NCI-H510A treated with DMSO at 0.1 percent for 48 hours (cell line): ENCODE measurements at places on chromosomes 16 and 17.
A peak's percentile ranks its signal among the peaks of the same experiment; 100 is the strongest.

- DNase-seq: no peak
These were observed 265.0 kb downstream of the RBFOX1 start for GRCh38 chr16:7597677-7598076.

GRCh38 chr17:7048968-7049367, 5.1 kb upstream of the SLC16A11 start:
- DNase-seq: no peak

DNA sequence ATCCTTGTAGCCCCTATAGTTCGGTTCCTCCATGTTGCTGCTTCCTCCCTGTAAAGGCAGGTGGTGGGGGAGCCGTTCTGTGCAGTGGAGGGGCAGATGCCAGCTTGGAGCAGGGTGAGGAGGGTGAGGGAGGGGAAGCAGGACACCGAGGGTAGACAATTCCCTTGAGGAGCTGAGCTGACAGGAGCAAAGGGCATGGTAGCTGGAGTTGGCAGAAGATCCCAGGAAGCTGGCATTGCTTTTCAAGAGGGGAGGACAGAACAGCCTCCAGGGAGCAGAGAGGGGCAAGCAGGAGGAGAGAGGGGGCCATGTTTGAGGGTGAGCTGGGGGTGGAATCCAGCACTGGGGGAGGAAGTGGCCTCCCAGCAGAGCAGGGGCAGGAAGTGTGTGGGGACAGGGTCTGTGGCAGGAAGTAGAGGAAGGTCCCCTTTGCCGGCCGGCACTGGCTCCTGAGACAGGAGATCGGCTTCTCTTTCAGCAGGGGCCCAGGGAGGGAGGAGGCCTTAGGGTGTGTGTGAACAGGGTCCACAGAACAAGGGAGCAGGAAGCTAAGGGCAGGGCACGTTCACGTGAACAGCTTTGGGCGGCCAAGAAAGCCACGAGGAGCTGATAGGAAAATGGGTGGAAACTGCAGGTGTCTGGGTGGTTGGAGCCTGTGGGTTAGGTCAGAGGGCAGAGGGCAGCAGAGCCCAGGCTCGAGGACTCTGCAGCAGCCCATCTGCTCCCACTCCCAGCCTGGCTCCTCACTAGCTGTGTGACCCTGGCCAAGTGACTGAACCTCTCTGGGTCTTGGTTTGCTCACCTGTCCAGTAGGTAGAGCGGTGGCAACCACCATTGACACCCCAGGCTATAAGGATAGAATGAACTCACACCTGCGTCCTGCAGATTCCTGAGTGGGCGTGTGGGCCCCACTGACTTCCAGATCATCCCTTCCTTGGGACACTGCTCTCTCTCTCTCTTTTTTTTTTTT, 17.5 kb upstream of the SPNS2 start:
- no peak for DNase-seq

DNA sequence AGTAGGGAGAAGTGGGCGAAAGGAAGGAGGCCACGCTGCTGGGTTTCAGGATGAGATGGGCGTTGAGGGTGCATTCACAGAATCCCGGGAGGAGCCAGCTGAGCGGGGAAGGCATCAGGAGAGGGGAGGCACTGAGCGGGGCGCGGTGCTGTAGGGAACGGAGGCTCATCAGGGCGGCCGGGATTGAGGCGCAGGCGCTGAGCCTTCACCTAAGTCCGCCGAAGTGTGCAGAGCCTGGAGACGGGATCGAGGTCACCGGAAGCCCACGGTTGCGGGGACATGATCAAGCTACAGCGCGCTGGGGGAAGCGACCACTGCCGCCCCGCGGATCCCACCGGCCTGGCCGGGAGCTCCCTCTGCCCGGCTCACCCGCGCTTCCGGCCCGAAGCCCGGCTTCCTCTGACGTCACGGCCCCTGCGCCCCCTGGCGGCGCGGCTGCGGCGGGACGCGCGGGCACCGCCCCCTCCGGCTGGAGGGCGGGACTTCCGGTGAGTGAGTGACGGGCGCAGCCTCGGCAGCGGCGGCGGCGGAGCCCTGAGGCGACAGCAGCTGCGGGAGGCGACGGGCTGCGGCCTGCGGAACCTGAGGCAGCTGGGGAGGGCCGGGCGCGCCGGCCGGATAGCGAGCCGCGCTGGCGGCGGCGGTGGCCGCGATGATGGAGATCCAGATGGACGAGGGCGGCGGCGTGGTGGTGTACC, at the start of gene MAPK8IP3:
MAPK8IP3 (plus strand) TSS at position 508 of the 698 bp plus-strand sequence; CDS start at position 653, 145 bp downstream.
- peak; percentile 66 for DNase-seq

GRCh38 chr16:14329727-14330350, 258.7 kb downstream of the MRTFB start:
- no peak for DNase-seq
